ENCODE measurements at places on chromosomes 7 and 10.

DNA sequence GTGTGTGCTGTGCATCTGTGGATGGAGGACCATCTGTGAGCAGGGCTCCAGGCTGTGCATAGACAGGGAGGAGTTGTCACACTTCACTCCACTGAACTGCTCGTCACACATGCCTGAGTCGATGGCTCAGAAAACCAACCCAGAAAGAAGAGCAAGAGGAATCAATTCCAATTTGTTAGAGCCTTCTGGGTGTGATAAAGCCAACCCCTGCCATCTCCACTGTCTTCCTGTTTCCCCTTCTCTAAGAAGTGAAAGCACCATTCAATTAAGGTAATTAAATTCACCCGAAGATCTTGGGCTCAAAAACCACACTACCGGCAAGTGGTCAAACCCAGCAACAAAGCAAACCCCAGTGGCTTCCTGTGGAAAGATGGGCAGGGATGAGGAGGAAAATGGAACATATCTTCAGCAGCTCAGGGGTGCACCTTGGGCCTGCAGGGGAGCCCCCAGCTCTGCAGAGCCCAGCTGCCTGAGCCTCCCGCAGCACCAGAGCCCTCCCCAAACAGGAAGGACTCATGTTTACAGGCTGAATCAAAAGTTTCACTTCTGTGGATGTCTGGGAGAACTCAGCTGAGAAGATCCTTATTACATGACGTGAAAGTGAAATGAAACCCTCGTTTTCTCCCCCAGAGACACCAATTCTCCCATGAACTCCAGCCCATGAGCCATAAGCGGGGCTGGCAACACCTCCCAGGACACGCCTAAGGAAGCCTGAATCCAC is 10.9 kb downstream of the C10orf71 start:
- H3K27me3 ChIP-seq: peaks cover 25% of the 10 kb centered on the region
- peak overlapping the region; percentile 34 for H3K27ac ChIP-seq
- H3K36me3 ChIP-seq: no peaks in the 10 kb centered on the region
- no peak for DNase-seq

GRCh38 chr7:100781255-100781654 is 46.1 kb downstream of the EPHB4 start:
- H3K4me3 ChIP-seq: no peak overlapping the region
- DNase-seq: no peak
- H3K36me3 ChIP-seq: no peaks in the 10 kb centered on the region
- peaks cover 4% of the 10 kb centered on the region for H3K4me1 ChIP-seq

GRCh38 chr10:124639646-124640045 is 104.5 kb downstream of the FAM53B start:
- peak overlapping the region; percentile 29 for H3K27ac ChIP-seq
- peaks cover 58% of the 10 kb centered on the region for H3K4me1 ChIP-seq
- peaks cover 6% of the 10 kb centered on the region for H3K27me3 ChIP-seq
- no peak for DNase-seq
- H3K4me3 ChIP-seq: no peak overlapping the region

GRCh38 chr7:120919466-120919865 is 31.1 kb upstream of the ING3 start:
- no peaks in the 10 kb centered on the region for H3K27me3 ChIP-seq
- DNase-seq: no peak
- H3K27ac ChIP-seq: no peak overlapping the region
- H3K4me1 ChIP-seq: no peaks in the 10 kb centered on the region

- H3K36me3 ChIP-seq: no peaks in the 10 kb centered on the region
- H3K4me3 ChIP-seq: no peak overlapping the region
- peaks cover 25% of the 10 kb centered on the region for H3K4me1 ChIP-seq
These were observed 15.3 kb downstream of the JAZF1 start for GRCh38 chr7:28165261-28165660.

DNA sequence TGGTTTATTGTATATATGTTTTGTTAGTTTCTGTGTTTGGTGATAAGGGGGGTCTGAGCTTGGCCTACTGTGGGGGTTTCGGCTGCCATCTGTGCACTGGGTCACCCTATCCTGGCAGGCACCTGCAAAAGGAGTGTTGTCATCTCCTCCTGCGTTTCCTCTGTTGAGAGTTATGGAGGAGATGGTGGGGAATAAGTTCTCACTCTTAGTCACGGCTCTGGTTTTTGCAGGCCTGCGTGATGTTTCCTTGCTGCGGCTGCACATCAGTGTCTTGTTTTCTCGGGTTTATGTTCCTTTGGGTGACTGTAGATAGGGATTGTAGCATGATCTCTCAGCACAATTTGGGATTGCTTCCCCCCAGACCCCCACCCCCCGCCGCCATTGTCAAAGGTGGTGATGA is 36.8 kb downstream of the CCM2 start:
- H3K27ac ChIP-seq: peak overlapping the region; percentile 41
- no peak overlapping the region for H3K4me3 ChIP-seq
- H3K27me3 ChIP-seq: peaks cover 5% of the 10 kb centered on the region
- H3K4me1 ChIP-seq: peaks cover 32% of the 10 kb centered on the region

DNA sequence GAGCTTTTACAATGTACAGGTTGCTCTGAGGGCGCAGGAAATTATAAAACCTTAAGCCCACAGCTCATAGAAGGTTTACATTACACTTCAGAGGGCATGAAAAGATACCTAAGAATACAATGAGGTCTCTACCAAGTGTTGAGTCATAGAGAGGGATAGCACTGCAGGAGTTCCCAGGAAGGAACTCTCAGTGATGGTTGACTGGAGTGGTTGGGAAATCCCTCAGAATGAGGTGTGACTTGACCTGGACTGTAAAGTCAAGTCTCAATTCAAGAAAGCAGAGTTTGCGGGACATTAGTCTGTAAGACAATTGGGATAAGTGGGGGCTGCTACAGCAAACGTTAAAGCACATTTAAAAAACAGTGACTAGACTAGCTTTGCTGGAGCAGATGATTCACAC is 21.9 kb downstream of the TNKS2 start:
- peaks cover 64% of the 10 kb centered on the region for H3K36me3 ChIP-seq
- H3K4me3 ChIP-seq: no peak overlapping the region
- H3K4me1 ChIP-seq: no peaks in the 10 kb centered on the region
- H3K27me3 ChIP-seq: no peaks in the 10 kb centered on the region

DNA sequence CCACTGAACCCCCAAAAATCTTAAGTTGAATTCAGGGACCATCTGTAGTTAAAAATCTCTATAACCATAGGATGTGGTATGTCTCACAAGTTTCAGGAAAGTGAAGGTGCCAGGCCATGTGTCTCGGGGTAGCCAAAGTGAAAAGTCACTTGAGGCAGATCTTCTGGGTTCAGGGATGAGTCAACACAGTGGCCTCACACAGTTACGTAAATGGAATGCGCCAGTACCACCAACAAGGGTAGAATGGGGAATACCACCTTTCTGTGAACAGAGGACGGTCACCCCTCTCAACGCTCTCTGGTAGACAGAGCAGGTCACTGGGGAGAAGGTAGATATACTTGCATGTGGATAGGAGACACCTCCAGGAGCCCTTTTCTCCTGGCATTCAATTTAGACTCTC is 71.4 kb downstream of the ELMO1 start:
- no peak for DNase-seq
- H3K27me3 ChIP-seq: no peaks in the 10 kb centered on the region
- no peak overlapping the region for H3K4me3 ChIP-seq
- H3K36me3 ChIP-seq: peaks cover 23% of the 10 kb centered on the region

GRCh38 chr7:151550656-151551286 is 31.1 kb upstream of the RHEB start:
- peak overlapping the region; percentile 39 for H3K27ac ChIP-seq
- DNase-seq: no peak
- no peaks in the 10 kb centered on the region for H3K36me3 ChIP-seq
- no peak overlapping the region for H3K4me3 ChIP-seq

DNA sequence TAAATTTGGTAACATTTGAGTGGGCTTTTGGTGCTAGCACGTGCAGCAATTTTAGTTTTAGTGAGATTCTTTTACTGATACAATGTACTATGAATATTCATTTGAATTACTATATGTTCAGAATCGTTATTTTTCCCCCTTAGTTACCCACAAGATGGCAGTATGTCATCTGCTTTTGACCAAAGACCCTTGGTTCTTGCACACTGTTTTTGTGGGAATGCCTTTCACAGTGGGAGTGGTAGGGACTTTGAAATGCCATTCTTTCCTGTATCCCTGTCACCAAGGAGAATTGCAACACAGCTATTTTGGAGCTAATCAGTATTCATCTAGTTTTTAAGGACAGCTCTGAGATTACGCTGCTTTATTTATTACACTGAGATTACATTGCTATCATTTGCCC is 40.6 kb downstream of the SEC23IP start:
- DNase-seq: no peak
- peaks cover 66% of the 10 kb centered on the region for H3K36me3 ChIP-seq
- peak overlapping the region; percentile 44 for H3K27ac ChIP-seq
- no peak overlapping the region for H3K4me3 ChIP-seq

GRCh38 chr7:2038931-2039728 is 193.6 kb downstream of the MAD1L1 start:
- H3K4me1 ChIP-seq: peaks cover 51% of the 10 kb centered on the region
- no peak overlapping the region for H3K4me3 ChIP-seq
- peaks cover 9% of the 10 kb centered on the region for H3K27me3 ChIP-seq
- no peak overlapping the region for H3K27ac ChIP-seq
- no peak for DNase-seq
- H3K36me3 ChIP-seq: peaks cover 50% of the 10 kb centered on the region

DNA sequence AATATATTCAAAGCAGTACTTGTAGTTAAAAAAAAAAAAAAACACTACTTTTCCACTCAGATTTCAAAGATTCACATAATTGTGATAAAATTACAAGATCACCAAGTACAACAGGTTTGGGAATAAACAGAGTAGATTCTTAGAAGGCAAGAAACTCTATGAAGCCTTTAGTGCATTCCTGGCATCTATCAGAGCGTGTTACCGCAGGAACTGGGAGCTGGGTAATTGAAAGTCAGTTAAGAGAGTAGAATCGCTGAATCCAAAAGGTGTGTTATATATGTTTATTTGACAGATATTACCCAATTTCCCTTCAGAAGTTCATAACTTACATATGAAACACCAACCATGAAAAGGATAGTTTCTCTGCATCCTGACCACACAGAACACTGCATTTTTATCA is 159.2 kb upstream of the PLXNA4 start:
- H3K27me3 ChIP-seq: peaks cover 25% of the 10 kb centered on the region
- DNase-seq: no peak
- H3K4me3 ChIP-seq: no peak overlapping the region
- H3K36me3 ChIP-seq: no peaks in the 10 kb centered on the region

DNA sequence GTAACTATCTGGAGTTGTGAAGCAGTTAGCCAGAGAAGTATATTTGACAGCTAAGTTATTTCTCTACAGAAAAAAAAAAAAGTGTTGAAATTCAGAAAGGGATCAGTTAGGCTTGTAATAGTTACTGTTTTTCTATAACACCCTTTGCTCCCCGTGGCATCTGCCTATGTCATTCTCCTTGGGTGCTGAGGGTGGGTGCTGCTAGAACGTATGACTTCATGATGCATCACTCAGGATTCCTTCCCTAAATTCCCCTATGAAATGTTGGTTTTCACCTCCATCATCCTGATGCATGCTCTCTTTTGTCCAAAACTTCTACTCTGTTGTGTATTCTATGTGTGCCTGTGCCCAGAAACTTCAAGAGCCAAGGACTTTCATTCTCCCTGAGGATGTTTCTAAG is 536.4 kb downstream of the GRM8 start:
- H3K4me3 ChIP-seq: no peak overlapping the region
- no peak for DNase-seq
- H3K36me3 ChIP-seq: no peaks in the 10 kb centered on the region
- no peaks in the 10 kb centered on the region for H3K4me1 ChIP-seq
- H3K27ac ChIP-seq: no peak overlapping the region
- H3K27me3 ChIP-seq: no peaks in the 10 kb centered on the region

GRCh38 chr10:74728225-74728624 is 98.2 kb upstream of the KAT6B start:
- no peak for DNase-seq
- H3K36me3 ChIP-seq: peaks cover 10% of the 10 kb centered on the region

- peaks cover 7% of the 10 kb centered on the region for H3K36me3 ChIP-seq
- H3K4me1 ChIP-seq: peaks cover 36% of the 10 kb centered on the region
- DNase-seq: no peak
- H3K4me3 ChIP-seq: no peak overlapping the region
These were observed 38.4 kb downstream of the EEPD1 start for GRCh38 chr7:36191292-36191920.

- H3K4me1 ChIP-seq: no peaks in the 10 kb centered on the region
- no peaks in the 10 kb centered on the region for H3K27me3 ChIP-seq
- no peaks in the 10 kb centered on the region for H3K36me3 ChIP-seq
- peak overlapping the region; percentile 24 for H3K27ac ChIP-seq
These were observed 282.0 kb upstream of the ETV1 start for GRCh38 chr7:14271441-14271840.

- no peak for DNase-seq
- H3K4me1 ChIP-seq: peaks cover 5% of the 10 kb centered on the region
- no peak overlapping the region for H3K4me3 ChIP-seq
- no peak overlapping the region for H3K27ac ChIP-seq
- H3K36me3 ChIP-seq: no peaks in the 10 kb centered on the region
These were observed 70.4 kb upstream of the CC2D2B start for GRCh38 chr10:95837356-95837776.

GRCh38 chr10:87976101-87976743 is 112.8 kb downstream of the PTEN start:
- no peak overlapping the region for H3K27ac ChIP-seq
- no peaks in the 10 kb centered on the region for H3K36me3 ChIP-seq
- H3K4me1 ChIP-seq: peaks cover 8% of the 10 kb centered on the region

DNA sequence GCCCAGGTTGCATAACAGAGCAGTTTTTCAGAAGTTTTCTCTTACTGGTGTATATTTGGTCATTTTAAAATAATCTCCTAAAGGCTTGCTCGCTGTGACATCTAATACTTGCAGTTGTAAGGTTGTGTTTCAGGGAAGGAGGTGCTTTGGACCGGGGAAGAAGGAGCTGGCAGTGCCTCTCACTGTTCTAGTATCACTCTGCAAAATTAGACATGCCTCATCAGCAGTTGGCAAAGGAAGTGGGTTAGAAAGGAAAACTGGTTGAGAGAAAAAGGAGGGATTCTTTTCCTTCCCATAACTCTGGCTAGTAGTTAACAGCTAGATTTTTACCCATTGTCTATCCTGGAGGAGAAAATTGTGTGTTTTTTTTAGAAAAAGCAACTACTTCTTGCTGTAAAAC is 34.8 kb downstream of the CUL1 start:
- H3K36me3 ChIP-seq: peaks cover 60% of the 10 kb centered on the region
- H3K4me3 ChIP-seq: no peak overlapping the region
- peaks cover 6% of the 10 kb centered on the region for H3K4me1 ChIP-seq
- peak overlapping the region; percentile 8 for H3K27ac ChIP-seq
- H3K27me3 ChIP-seq: no peaks in the 10 kb centered on the region
- no peak for DNase-seq

- H3K27me3 ChIP-seq: peaks cover 3% of the 10 kb centered on the region
- no peak for DNase-seq
- H3K27ac ChIP-seq: no peak overlapping the region
- H3K4me1 ChIP-seq: peaks cover 21% of the 10 kb centered on the region
These were observed 189.9 kb downstream of the MTERF1 start for GRCh38 chr7:91690541-91691070.

GRCh38 chr7:3588341-3588740 is 287.3 kb downstream of the SDK1 start:
- H3K27ac ChIP-seq: no peak overlapping the region
- peaks cover 19% of the 10 kb centered on the region for H3K4me1 ChIP-seq

DNA sequence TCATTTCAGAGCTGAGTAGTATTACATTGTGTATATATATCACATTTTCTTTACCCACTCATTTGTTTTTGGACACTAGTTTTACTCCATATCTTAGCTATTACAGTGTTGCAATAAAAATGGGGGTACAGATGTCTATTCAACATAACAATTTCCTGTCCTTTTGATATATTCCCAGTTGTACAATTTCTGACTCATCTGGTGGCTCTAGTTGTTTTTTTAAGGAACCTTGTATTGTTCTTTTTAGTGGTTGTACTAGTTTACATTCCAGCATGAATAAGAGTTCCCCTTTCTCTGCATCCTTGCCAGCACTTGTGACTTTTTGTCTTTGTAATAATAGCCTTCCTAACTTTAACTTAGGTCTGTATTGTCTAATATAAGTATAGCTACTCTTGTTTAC is 739.9 kb downstream of the XPNPEP1 start:
- no peak overlapping the region for H3K27ac ChIP-seq
- H3K4me3 ChIP-seq: no peak overlapping the region
- no peaks in the 10 kb centered on the region for H3K4me1 ChIP-seq
- no peak for DNase-seq
- H3K27me3 ChIP-seq: peaks cover 6% of the 10 kb centered on the region
